ENCODE measurements at places on chromosomes 5 and 9. TPM values are rescaled to one million over a fixed set of nuclear protein-coding genes. Genes with fewer than 3 reads are reported as not detected.

The LCN15 gene
- 0.10 TPM for polyA plus RNA-seq

The DMRT3 gene
- not detected for polyA plus RNA-seq

The PTGDS gene
- 38.3 TPM for polyA plus RNA-seq

The CLTA gene
- polyA plus RNA-seq = 211 TPM

The LRRC70 gene
- 9.0 TPM for polyA plus RNA-seq

The RCL1 gene
- polyA plus RNA-seq = 16.9 TPM

The PIP5K1B gene
- 2.7 TPM for polyA plus RNA-seq

The BNC2 gene
- polyA plus RNA-seq = 12.2 TPM

The SCGB3A2 gene
- polyA plus RNA-seq = 1,303 TPM

The F2RL2 gene
- 0.42 TPM for polyA plus RNA-seq

The CYLC2 gene
- polyA plus RNA-seq = not detected

- no peak for DNase-seq
Measured at GRCh38 chr9:129987047-129987446, 55.9 kb downstream of the FNBP1 start.

GRCh38 chr5:15579193-15579990 is 79.4 kb downstream of the FBXL7 start:
- DNase-seq = no peak

DNA sequence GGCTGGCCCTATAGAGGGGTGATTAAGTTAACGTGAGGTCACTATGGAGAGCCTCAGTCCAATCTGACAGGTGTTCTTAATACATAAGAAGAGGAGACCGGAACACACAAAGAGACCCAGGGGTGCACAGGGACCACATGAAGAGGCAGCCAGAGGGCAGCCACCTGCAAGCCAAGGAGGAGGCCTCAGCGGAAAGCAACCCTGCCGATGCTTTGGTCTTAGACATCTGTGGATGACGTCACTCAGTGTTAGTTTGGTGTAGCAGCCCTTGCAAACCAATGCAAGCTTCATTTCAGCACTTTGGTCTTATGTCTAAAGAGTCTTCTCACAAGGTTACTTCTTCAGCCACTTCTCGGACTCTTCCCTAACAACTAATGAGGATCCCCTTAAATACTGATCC is 47.6 kb upstream of the GRHPR start:
- no peak for DNase-seq

GRCh38 chr5:31211098-31211497 is 17.6 kb downstream of the CDH6 start:
- DNase-seq = no peak

DNA sequence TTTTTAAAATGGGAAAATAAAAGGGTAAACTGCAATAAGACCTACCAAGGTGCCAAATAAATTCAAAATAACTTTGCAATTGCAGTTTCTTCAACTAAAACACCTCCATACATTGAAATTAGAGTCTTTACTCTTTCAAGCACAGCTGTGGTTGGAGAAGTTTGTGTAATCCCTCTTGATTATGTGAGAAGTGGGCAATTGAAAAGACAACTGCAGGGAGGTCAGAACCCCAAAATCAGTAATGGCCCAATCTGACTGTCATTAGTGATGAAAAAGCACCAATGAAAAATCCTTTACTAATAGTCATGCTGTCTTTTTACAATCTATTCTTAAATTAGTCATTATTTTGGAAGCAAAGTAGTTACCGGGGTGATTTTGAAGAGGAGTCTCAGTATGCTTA is 116.7 kb upstream of the RGMB start:
- DNase-seq = no peak

DNA sequence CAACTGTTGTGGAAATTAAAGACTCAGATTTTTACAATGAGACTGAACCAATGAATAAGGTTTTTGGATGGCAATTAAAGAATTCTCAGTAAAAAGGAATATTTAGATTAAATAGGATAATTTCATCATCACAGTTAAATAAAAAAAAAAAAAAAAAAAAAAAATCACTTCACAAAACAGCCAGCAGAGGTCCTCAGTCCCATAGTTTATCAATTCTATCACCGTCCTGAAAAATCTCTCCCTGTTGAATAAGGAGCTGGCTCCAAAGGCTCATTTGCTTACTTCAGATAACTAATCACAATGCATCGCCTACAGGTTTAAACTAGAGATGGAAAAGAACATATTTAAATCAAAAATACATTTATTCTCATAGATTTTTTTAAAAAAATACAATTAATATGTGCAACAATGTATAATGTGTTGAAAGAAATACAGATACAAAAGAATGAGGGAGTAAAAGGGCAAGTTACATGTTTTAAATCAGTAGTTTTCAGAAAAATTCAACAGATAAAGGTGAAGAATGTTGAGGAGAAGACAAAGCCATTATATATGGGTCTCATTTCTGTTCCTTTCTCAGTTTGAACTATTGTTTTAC is 175.8 kb upstream of the CHD1 start:
- peak; percentile 21 for DNase-seq

DNA sequence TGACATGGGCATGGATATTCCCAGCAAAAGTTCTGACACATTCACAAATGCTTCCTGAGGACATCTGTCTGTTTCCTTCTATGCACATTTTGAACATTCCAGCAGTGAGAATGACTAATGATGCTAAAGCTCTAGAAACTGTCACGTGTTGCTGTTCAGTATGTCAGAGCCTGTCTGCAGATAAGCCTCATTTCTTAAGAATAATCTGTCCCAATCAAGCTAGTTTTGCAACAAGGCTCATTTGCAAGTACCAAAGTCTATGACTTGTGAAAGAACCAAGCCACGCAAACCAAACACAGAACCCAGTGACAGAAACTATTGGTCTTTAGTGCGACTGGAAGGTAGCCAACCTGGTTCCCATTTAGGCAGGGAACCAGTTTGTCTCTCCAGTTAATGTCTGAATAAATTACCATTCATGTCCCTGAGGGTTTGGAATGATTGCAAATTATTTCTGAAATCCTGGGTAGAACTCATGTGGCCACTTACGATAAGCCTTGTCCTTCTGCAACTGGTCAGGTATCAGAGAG is 178.5 kb downstream of the C9orf152 start:
- DNase-seq = peak; percentile 25

GRCh38 chr9:130106860-130107233 is 53.1 kb downstream of the GPR107 start:
- no peak for DNase-seq

DNA sequence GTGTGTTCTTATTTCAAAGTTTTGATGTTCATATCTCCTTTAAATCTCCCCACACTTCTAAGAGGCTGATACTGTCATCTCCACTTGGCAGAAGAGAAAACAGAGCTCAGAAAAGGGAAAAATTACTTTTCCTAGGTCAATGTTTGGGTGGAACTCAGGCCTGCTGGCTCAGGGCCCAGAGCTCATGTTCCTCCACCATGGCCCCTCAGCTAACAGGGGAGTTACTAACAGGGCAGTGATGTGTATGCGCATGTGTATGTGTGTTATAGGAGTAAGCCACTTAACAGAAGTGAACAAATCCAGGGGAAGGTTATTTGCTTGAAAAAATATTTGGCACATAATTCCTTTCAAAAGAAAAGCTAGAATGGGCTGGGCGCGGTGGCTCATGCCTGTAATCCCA is 2.5 kb downstream of the C1QTNF2 start:
- DNase-seq = no peak

DNA sequence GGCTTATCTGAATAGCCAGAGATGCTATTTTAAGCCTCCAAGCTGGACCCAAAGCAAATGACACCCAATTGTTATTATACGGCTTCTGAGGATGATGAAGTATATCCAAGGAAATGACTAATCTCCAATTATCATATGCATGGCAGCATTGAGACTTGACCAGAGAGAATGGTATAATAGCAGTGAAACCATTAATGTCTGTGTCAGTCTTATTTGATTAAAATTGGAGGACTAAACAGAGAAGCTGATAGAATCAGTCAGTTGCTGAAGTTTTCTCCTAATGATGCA is 200.5 kb downstream of the EFNA5 start:
- no peak for DNase-seq

DNA sequence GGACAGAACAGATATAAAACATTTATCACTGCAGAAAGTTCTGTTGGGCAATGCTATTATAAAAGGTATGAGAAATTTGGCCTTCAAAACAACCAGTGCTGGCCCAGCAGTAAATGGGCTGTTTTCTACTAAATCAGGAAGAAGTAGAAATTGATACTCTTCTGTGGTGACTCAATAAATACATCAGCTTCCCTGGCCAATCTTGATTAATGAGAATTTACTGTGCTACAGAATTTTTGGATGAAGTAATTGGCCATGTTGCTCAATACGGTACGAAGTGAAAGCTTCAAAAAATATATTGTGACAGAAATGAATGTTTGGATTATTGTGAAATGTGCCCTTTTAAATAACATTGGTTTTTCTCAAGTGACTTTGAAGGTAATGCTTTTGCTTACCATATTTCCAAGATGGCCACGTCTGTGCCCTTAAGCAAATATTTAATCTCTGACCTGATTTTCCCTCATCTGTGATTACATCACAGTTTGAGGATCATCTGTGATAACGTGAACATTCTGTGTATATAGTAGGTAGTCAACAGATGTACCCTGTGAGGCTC is 4.2 kb downstream of the DNAJA1 start:
- no peak for DNase-seq

DNA sequence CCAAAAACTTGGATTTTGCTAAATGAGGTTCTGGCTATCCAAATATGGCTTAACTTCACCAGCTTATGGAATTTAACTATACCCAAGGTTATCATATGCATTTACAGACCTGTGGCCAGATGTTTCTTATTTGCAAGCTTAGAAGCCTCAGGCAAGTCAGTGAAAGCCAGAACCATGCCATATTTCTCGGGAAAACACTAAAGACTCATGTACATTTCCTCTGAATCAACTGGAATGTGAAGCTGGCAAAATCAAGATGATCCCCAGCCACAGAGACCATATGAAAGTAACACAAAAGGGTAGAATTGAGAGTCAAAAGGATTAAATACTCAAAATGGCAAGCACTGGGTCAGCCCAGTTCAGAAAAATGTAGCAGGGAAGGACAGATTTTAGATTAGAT is 76.4 kb upstream of the SLC1A1 start:
- no peak for DNase-seq

GRCh38 chr5:121366515-121366914 is 485.2 kb upstream of the FTMT start:
- no peak for DNase-seq

DNA sequence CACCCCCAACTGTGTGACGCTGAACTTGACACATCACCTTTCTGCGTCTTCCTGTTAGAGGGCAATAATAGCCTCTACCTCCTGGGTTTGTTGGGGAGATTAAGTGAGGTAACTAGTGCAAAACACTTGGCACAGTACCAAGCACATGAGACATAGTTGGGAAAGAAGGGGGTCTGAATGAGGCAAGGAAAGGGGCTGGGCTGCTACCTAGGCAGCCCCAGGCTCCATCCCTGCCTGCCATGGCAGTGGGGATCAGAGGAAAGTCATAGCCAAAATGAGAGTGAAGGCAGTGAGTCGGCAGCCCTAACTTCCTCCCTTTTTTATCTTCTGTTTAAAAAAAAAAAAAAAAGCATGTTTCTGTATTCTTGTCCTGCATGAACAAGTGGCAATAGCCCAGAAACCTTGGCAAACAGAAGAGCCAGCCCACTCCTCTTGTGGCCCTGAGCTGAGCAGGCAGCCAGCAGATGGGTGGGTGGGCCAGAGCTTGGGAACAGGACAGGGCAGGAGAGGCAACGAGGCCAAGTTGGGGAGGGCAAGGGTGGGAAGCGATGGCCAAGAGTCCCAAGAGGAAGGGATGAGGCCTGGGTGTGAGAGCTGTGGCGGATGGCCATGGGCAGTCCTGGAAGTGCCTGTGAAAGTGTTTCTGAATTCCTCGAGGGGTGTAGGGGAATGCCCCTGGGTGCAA is 11.4 kb downstream of the CAMK2A start:
- DNase-seq = no peak

DNA sequence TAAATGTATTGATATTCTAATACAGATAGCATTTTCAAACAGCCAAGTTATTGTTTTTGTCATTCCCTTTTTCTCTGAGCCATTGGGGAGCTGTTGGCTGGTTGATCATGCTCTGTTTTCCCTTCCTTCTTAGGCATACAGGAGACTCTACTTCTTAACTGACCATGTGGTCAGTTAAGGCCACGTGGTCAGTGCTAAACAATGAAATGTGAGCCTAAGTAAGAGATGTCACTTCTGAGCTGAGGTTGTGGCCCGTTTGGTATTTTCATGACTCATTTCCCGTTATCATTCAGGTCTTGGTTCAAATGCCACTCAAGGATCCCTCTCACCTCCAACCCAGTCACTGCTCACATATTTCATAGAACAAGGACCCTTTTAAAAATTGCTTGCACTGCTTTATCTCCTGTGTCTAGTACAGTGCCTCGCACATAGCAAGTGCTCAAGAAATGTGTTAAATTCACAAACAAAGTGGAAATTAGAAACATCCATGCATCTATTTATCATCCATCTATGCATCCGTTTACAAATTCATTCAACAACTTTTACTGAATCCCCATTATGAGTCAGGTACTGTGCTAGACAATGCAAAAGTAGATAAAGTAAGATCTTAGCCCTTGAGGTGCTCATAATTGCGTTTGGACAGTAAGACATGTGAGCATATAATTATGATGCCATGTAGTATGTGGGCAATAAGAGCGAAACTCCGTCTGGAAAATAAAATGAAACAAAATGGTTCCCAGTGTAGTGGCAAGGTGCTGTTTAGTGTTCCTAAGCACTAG is 50.7 kb downstream of the ARRDC3 start:
- no peak for DNase-seq

DNA sequence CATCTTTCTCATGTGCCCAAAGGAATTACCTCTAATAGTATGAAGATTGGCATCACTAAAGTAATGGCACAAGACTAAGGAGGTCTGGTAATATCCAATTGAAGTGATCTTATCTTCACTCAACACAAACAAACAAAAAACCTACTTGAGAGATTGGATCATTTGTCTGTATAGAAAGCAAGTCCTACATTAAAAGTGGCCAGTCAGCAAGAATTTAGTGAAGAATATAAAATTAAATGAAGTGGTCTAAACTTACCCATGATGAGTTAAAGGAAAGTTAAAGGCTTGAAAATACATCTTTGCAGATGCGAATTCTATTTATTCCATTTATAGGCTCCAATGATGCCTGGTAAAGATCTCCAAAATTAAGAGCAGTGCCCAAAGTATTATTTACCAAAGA is 350.3 kb upstream of the PCSK5 start:
- DNase-seq = no peak

DNA sequence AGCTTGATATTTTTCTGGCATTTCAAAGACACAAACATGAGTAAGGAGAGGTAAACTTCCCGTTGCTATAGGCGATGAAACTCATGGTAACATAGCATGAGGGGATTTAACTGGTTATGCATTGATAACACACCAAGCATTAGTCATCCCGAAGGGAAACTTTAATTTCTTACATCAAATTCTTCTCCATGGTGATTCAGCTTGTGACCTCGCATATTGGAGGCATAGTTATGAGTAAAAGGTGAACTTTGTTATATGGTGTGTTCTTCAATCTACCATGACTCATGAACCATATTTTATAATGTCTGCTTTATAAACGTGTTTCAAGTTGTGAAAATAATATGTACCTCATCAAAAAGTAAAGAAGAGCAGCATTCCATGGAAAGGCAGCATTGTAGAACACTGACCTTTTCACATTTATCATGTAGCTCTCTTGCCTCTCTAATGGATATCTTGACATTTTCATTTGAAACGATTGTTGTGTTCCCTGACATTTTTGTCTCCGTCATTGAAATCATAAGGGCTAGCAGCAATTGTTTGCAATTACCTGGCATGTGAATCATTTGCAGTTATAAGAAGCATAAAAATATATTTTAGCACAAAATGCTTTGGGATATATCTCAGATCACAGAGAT is 491.8 kb downstream of the ANXA1 start:
- DNase-seq = no peak
